ENCODE measurements at places on chromosomes 6 and 20.

- DNase-seq = no peak
Observed at GRCh38 chr6:113055061-113055460, 707.9 kb downstream of the RFPL4B start.

- no peak for DNase-seq
Observed at GRCh38 chr6:117200067-117200466, 65.3 kb upstream of the VGLL2 start.

DNA sequence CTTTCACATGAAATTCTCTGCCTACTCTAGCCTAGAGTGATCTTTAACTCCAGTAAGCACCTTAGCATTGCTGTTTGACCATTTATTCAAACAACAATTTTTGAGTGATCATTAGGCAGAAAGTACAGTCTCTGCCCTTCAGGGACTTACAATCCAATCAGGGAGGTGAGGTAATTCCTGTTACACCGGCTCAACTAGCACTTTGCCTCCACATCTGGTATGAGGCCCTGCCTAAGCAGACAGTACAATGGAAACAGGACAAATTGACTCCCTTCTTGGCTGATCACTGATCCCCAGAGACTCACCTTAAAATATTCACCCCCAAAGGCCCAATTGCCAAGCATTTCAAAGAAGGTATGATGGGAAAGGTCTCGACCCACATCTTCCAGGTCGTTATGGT is 1.4 kb downstream of the AARS2 start:
- no peak for DNase-seq

- DNase-seq = no peak
Observed at GRCh38 chr20:19964289-19965265, 52.6 kb upstream of the NAA20 start.

DNA sequence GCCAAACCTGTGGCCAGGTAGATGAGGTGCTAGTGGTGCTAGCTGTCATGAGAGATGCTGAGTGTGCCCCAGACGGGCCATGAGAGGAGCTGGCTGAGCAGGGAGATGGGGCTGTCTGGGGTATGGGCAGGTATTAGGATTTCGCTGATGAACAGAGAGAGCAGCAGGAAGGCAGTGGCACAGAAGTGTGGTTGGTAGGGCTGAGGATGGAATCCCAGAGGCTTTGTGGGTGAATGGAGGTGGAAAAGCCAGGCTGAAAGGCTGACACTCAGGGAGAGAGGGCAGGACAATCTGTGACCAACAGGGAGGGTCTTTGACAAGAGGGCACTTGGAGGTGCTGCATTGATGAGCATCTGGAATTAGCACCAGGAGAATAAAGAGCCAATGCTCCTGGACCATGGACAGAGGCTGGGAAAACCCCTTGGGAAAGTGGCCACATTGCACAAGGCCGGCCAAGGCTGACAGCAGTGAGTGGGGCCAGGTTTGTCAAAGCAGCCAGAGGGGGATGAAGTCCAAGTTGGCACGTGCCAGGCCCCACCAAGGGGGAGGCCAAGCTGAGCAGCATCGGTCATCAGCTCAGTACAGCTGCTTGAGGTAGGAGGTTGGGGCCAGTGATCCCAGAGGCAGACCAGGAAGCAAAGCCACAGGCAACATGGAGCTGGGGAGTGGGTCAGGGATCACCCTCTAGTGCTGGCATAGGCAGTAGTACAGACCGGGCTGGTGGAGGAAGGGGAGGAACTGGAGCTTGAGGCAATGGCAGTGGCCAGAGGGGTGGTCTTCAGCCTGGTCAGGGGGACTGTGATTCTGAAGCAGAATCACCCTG is 19.7 kb upstream of the SGK2 start:
- DNase-seq = no peak

DNA sequence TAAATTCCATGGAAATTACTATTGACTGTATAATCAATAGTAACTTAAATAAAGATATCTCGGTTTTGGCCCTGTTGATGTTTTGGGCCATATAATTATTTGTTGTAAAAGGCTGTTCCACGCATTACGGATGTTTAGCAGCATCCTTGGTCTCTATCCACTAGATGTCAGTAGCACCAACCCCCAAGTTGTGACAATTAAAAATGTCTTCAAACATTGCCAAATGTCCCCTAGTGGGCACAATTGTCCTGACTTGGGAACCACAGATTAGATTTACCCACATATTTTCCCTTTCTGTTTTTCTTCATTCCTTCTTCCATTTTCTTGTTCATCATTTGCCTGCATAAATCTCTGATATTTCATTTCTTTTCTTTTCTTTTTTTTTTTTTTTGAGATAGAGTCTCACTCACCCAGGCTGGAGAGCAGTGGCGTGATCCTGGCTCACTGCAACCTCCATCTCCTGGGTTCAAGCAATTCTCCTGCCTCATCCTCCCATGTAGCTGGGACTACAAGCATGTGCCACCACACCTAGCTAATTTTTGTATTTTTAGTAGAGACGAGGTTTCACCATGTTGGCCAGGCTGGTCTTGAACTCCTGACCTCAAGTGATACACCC is 13.6 kb upstream of the WFDC8 start:
- peak; percentile 57 for DNase-seq

GRCh38 chr6:137794516-137795201 is 72.4 kb upstream of the TNFAIP3 start:
- no peak for DNase-seq

- DNase-seq = no peak
Observed at GRCh38 chr20:43506238-43506637, 1.3 kb upstream of the L3MBTL1 start.

DNA sequence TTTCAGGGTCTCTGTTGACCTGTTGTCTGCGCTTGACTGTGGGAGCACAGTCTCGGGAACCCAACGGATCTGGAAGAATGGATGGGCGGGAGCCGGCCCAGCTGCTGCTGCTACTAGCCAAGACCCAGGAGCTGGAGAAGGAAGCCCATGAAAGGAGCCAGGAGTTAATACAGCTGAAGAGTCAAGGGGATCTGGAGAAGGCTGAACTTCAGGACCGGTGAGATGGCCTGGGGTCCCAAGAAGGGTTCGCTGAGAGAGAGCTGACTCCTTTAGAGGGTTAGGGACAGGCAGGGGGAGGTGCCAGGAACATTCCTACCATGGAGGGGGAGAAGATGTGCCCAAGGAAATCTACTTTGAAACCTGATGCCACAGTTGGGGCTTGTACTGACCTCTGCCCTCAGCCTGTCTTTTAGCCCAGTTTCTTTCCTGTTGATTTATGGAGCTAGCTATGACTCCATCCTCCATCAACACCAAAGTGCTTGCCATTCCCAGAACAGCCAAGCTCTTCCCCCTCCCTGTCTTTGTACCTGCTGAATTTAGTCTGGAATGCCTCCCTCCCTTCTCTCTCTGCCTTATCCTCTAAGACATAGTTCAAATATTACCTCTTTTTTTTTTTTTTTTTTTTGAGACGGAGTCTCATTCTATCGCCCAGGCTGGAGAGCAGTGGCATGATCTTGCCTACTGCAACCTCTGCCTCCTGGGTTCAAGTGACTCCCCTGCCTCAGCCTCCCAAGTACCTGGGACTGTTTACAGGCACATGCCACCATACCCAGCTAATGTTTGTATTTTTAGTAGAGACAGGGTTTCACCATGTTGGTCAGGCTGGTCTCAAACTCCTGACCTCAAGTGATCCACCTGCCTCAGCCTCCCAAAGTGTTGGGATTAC is 12.2 kb downstream of the CEP250 start:
- no peak for DNase-seq

GRCh38 chr20:1874450-1875182 is 20.6 kb upstream of the SIRPA start:
- no peak for DNase-seq

GRCh38 chr6:144613859-144614258 is 328.7 kb downstream of the UTRN start:
- no peak for DNase-seq
